ENCODE measurements at places on chromosomes 12 and 14.

GRCh38 chr14:24147761-24148428 lies 597 bp downstream of the RNF31 start:
- no peak for DNase-seq

GRCh38 chr14:69715725-69716477 lies 51.0 kb upstream of the SRSF5 start:
- DNase-seq = no peak

DNA sequence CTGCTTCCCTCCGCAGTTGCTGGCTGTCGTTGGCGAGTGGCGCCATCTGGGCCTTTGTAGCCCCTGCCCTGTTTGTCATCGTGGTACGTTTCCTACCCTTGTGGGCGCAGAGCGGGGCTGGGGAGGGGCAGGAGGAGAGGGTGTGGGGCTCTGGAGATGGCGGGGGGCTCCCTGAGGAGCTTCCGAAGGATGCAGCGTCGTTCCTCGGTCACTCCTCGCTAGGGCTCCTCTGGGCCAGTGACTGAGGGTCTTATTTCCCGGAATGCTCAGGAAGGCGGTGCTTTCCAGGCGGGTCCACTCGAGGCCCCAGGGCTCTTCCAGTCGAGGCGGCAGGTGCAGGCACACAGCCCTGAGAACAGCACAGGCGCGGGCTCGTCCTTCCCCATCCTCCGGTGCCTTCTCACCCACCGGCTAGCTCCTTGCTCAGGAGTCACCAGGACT lies 167.1 kb downstream of the ADGRD1 start:
- no peak for DNase-seq

- DNase-seq = no peak
Observed at GRCh38 chr14:59090572-59090971, 97.9 kb upstream of the DAAM1 start.

GRCh38 chr12:75311369-75311768 lies 18.8 kb downstream of the CAPS2 start:
- no peak for DNase-seq

GRCh38 chr12:49388682-49389386 lies 21.6 kb downstream of the SPATS2 start:
- peak; percentile 59 for DNase-seq

All from T-helper 1 cell (primary cell).